Aorta (tissue), 5 donors: ENCODE measurements at places on chromosomes 6 and 20. TPM values are rescaled to one million over a fixed set of nuclear protein-coding genes. Genes with fewer than 3 reads are reported as not detected.

GRCh38 chr6:83536034-83536646 is 23.8 kb downstream of the PRSS35 start:
- peak; percentile 54 for DNase-seq

DNA sequence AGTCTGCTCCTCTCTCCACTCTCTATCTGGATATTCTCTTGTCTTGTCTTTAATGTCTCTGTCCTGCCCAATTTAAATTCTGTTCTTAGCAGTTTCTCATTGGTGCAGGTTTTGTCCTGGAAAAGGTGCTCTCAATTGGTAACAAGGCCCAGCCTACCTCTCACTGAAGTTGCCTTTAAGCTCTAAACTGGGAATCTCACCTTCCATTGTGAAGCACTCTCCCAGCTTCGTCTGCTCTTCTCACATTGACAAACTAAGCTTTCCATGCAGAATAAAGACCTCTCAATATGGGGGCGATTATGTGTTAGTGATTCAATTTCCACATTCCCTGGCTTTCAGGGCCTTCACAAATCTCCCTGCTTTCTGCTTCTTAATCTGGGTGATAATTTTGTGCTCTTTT is 1712.2 kb downstream of the GRIK2 start:
- DNase-seq = no peak

DNA sequence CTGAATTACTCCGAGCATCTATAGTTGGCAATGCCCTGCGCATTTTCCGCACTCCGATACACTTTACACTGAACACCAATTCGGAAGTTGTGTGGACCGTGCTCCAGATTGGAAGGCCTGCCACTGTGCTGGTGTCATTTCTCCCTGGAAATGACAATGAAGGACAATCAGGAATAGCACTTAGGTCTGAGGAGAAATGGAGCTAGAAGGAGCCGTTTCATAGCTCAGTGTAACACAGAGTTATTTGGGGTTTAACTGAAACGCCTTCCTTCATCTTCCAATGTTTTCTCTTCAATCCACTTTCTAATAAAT is 501 bp upstream of the PLA2G7 start:
- no peak for DNase-seq

DNA sequence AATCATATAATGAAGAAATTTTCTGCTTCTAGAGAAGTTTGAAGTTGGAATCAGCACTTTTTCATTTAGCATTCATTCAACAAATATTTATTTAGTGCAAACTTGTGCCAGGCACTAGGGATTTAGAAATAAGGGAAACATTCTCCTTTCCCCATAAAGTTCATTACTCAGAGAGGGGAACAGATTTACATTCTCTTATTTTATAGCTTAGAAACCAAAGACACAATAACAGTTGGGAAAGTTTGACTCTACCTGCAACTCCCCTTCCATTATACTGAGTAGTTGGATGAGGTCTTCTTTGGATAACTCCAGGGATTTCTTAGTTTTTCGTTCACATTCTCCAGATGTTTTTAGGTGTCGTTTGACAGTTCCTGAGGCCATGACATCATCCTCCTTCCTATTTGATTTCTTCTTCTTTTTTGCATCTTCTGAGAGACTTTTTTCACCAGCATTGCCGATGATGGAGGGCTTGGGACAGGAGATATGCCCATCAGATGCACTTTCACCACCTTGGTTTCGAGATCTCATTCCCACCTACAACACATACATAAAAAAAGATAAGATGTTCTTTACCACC is 79.1 kb downstream of the FILIP1 start:
- DNase-seq = no peak

GRCh38 chr6:122930252-122931180 is 65.5 kb upstream of the CLVS2 start:
- no peak for DNase-seq

The POM121L2 gene
- total RNA-seq = not detected

DNA sequence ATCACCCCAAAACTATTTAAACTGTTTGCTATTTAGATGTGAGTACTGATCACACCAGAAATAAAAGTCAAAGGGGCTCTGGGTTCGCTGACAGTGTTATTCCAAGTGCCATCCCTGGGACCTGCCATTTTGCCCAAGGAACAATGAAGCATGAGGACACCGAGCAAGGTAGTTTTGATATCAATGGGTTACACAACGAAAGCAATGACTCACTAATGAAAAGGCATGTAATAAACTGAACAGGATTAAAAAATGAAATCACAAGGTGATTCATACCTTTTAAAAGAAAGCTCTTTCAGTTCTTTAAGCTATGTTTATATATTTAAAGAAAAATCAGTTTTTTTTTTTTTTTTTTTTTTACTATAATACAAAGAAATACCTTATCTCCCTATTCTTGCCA is 102.0 kb downstream of the HS3ST5 start:
- DNase-seq = no peak

- no peak for DNase-seq
Measured at GRCh38 chr20:17655286-17655651, 26.8 kb downstream of the RRBP1 start.

The ATRN gene
- 33.4 TPM for total RNA-seq

The COL11A2 gene
- total RNA-seq = 1.7 TPM

DNA sequence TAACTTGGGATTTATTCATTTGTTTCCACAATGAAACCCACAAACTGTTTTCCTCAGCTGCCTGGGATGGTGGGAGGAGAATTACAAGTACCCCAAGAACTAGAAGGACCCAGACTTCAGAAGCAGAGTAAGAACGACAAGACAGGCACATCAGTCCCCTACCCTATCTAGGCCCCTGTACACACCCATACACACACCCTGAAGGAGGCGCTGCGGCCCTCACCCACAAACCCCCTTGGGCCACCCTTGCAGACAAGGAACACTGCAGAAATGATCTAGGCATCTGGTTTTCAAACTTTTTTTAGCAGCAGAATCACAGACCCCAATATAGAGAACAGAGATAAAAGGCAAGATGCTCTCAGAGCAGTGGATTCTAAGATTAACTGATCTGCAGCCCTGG is 55.0 kb downstream of the TRERF1 start:
- DNase-seq = no peak

GRCh38 chr6:77454386-77454785 is 8.9 kb downstream of the HTR1B start:
- no peak for DNase-seq

- no peak for DNase-seq
Measured at GRCh38 chr20:15236812-15237211, 899.4 kb upstream of the FLRT3 start.
